ENCODE measurements at places on chromosomes 4 and X. TPM values are rescaled to one million over a fixed set of nuclear protein-coding genes. Genes with fewer than 3 reads are reported as not detected.

The ADH1A gene
- not detected for total RNA-seq

The BTC gene
- not detected for total RNA-seq

The UBE2K gene
- 78.5 TPM for total RNA-seq

The PRDM8 gene
- total RNA-seq, result 1.6 TPM

The SLBP gene
- total RNA-seq, result 111 TPM

The ING2 gene
- 7.2 TPM for total RNA-seq

The CITED1 gene
- total RNA-seq, result not detected

The SORBS2 gene
- 0.90 TPM for total RNA-seq

The RNF128 gene
- total RNA-seq, result 0.10 TPM

The COL4A5 gene
- 0.51 TPM for total RNA-seq

The VCX3A gene
- not detected for total RNA-seq

The SLC6A14 gene
- total RNA-seq, result 0.05 TPM

The CSAG1 gene
- not detected for total RNA-seq

The TBC1D8B gene
- total RNA-seq, result 2.0 TPM

GRCh38 chrX:137565921-137566745 lies at the start of gene ZIC3:
TSS of gene ZIC3 (plus strand) at chrX:137566127. CDS start at chrX:137566692, 565 bp downstream.
- no peak for DNase-seq

GRCh38 chr4:52964011-52964410 lies 101.9 kb downstream of the RASL11B start:
- DNase-seq, result no peak

DNA sequence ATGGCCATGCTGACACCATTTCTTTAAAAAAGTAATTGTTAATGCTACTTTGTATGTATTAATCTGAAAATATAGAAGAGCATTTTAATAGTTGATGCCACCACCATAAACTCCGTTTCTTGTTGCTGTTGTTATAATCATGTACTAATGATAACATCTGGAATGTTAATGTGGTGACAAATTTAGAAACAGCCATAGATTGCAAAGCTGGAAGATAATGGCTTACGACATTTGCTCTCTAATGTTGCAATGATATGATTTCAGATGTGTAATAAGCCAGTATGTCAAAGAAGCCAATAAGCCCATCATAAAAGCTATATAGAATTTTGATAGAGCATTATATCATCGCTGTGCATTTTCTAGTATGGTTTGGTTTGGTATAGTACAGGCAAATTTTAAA lies 579.4 kb upstream of the ZFP42 start:
- no peak for DNase-seq

GRCh38 chr4:15963576-15963975 lies 601 bp upstream of the FGFBP2 start:
- no peak for DNase-seq

- DNase-seq, result no peak
Observed at GRCh38 chr4:703336-704197, 2.1 kb upstream of the PCGF3 start.

GRCh38 chrX:148270499-148270898 lies 229.9 kb upstream of the AFF2 start:
- no peak for DNase-seq

DNA sequence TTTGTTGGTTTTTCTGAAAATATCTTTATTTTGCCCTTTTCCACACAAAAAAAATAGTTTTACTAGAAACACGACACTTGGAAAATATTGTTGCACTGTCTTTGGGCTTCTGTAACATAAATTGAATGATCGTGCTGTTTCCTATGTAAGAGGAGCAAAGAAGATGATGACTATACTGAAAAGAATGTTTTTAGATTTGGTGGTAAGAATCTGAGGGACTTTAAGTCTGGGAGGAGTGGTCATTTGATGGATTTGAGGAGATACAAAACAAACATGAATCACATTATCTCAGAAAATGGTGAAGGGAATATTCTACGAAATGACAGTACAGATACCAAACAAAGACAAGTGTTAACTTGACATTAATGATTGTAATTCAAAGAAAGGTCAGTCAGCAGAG lies 328.8 kb downstream of the ADAM29 start:
- no peak for DNase-seq

- no peak for DNase-seq
Observed at GRCh38 chr4:22741744-22742143, 49.0 kb downstream of the GBA3 start.

DNA sequence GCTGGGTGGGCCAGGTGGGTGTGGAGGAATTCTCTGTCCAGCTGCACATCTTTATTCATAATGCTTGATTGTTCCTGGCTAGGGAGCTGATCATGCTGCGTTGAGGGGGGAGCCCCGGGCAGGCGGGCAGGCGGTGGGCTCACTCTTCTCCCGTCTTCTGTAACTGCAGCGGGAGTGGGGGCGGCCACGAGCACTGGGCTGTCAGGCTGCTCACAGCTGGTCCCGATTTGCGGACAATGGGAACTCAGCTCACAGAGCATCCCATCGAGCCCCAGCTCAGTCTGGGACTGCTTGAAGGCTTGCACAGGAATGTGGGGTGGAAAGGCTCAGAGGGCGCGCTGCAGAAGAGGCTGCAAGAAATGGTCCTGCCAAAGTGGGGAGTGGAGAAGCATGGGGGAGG lies 63.8 kb downstream of the EFNB1 start:
- no peak for DNase-seq

DNA sequence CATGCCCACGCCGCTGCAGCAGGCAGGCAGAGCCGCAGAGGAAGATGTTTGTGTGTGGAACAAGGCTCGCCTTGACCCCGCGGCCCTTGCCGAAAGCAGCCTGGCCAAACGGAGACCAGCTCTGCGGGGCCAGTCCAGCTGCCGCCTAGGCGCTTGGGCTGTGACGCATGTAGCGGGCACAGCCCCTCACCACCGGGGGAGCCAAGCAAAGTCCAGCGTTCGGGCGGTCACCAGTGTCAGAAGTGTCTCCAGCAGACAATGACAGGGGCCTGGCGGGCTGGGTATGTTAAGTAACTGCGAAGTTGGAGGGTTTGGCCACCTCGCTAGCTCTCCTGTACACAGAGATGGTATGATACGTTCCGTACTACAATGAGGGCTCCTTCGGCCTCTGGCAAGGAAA lies 1.3 kb downstream of the AMER1 start:
- no peak for DNase-seq

DNA sequence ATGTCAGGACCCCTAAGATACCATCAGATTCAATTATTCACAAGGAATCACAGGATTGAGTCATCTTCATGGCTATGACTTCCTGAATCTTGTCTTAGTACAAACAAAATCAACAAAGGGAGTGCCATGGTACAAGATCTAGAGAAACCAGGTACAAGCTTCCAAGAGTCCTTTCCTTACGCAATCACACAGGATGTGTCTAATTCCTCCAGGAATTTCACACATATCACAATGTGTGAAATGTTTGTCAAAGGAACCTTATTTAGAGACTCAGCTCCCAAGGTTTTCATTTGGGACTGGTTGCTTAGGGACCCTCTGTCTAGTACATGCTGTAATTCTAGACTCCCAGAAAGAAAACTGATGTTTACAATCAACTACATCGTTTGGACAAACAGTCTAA lies 83.0 kb downstream of the MAB21L2 start:
- DNase-seq, result no peak

DNA sequence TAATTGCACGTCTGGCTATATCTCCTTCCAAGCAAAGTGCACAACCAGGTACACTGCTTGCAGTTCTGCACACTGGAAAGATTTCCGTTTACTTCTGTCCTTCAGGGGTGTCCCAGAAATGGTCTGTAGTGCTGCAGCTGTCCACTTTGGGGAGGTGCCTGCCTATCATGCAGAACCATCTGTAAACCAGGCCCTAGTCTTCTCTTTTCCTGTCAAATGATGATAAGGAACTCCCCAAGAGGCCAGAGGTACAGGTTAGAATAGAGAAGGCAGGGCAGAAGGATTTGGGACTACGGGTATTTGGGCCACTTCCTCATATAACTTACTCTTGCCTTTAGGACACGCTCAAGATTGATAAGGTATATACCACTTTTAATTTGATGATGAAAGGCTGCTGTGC lies 746.9 kb downstream of the FAT4 start:
- DNase-seq, result no peak

DNA sequence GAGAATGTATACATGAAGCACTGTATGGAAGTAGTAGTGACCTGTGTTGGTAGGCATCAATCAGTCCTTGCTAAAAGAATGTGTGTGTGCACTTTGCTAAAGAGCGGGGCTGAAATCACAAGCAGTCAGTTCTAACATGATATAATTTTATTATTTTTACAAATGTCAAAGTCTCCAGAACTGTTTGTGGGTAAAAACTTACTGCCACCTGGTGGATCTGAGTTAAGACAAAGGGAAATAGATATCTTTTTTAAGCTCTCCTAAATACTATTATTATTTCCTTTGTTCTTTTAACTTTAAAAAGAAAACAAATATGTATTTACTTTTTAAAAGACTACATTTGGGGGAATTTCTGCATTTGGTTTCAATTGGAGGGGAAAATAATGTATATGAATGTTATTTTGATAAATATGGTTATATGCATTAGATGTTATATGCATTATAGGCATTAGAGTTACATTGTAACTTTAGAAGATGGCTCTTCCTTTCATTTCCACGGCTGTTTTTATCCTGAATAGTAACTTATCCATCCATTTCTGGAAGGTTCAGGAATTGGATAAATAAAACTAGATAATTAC lies 7.8 kb upstream of the CLOCK start:
- no peak for DNase-seq

DNA sequence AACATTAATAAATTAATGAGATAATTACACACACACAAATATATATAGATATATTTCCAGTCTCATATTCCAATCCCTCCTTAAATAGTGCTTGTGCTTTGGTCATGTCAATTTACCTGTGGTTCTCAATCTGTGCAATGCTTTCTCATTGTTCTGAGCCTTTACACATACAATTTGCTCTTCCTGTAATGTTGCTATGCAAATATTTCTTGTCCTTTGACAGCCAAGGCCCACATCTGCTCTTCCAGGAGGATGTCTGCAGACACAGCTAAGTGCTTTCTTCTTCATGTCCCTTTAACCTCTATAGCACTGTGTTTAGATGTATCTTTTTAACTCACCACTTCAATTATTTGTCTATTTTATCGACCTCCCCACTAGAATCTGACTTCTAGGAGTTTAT lies 67.3 kb upstream of the RAPGEF2 start:
- DNase-seq, result no peak

DNA sequence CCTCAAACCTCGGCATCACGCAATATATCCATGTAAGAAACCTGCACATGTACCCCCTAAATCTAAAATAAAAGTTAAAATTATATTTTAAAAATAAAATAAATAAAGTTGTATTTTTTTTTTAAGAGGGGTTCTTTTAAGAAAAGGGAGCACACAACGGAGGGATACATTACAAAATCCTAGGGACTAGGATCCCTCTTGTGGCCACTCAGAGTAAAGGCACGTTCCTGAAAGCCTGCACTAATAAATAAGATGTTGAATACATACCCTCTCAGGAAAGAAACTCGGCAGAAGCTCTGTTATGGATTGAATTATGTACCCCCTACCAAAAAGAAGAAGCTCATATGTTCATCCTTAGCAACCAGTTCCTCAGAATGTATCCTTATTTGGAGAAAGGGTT lies 50.9 kb upstream of the PRDX4 start:
- DNase-seq, result no peak

- no peak for DNase-seq
Observed at GRCh38 chrX:9749146-9749692, 16.4 kb downstream of the GPR143 start.

GRCh38 chrX:72021975-72022374 lies 109.7 kb downstream of the RTL5 start:
- no peak for DNase-seq

GRCh38 chrX:112066813-112067212 lies 15.8 kb downstream of the TRPC5 start:
- peak; percentile 34 for DNase-seq

- DNase-seq, result no peak
Observed at GRCh38 chr4:89048906-89049601, 7.9 kb downstream of the FAM13A start.

- no peak for DNase-seq
Observed at GRCh38 chr4:962231-963208, 10.8 kb downstream of the DGKQ start.

GRCh38 chrX:16661495-16661894 lies 11.5 kb downstream of the S100G start:
- no peak for DNase-seq

- no peak for DNase-seq
Observed at GRCh38 chr4:166274136-166274761, 401.2 kb downstream of the TLL1 start.

DNA sequence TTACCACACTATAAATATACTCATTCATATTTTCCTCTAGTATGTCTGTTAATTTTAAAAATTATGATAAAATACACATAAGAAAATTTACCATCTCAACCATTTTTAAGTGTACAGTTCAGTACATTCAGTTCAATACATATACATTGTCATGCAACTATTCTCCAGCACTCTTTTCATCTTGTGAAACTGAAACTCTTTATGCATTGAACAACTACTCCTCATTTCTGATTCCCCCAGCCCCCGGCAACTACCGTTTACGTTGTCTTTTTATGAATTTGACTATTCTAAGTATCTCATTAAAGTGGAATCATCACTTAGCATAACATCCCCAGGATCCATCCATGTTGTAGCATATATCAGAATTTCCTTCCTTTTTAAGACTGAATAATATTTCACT lies 8.7 kb downstream of the SMARCAD1 start:
- DNase-seq, result no peak
